Mammary epithelial cell (primary cell): ENCODE measurements at places on chromosomes 1 and 21.

- peak; percentile 40 for DNase-seq
Observed at GRCh38 chr1:20302108-20302471, 11.4 kb downstream of the VWA5B1 start.

DNA sequence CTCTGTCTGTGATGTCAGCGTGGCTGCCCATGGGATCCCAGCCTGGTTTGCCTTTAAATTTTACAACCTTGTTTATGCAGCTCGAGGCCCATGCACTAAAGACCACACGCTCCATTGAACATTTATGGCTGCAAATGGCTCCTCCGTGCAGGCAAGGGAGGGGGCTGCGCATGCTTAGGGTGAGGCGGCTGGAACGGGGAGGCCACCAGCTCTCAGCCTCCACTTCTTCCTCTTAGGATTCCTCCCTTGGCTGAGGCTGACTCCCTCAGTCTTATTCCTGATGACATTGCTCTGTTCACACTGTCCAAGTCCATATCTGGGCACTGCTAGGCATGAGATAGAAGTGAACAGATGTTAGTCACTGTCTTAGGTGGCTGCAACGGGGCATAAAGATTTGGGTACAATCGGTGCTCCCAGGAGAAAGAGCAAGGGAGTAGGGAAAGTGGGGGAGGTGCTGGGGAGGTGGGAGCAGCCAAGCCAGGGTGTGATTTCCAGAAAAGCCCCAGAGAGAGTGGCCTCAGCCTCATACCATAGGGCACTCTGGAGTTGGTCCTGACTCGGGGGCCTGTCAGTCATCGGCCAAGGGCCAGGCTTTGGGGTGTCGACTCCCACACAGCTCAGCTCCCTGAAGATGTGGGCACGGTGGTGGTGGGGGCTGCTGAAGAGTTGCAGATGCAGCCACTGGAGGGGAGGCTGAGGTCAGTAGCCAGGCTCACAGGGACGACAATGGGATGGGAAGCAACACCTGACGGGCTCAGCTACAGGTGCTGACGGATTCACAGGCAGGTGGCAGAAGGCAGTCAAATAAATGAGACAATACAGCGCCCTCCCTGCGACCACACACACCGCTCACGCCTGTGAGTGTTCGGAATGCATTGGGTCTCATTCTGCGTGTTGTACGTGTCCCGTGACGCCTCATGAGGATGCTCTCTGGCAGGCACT, 37.3 kb upstream of the ACTL8 start:
- no peak for DNase-seq

DNA sequence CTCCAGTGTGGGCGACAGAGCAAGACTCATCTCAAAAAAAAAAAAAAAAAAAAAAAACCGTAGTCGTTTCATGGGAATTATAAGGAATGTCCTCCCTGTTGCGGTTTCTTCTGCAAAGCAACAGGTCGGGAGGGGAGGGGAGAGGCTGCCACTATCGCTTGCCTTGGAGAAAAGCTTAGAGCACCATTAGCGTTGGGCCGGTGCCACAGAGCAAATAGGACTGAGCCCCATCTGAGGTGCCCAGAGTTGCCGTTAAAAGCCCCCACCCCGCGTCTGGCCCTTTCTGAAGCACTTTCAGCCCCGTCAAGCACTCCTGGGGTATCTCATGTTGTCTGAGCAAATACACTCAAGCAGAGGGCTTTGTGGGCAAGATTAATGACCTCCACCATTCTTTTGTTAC, 2.2 kb downstream of the RIPPLY3 start:
- no peak for DNase-seq

DNA sequence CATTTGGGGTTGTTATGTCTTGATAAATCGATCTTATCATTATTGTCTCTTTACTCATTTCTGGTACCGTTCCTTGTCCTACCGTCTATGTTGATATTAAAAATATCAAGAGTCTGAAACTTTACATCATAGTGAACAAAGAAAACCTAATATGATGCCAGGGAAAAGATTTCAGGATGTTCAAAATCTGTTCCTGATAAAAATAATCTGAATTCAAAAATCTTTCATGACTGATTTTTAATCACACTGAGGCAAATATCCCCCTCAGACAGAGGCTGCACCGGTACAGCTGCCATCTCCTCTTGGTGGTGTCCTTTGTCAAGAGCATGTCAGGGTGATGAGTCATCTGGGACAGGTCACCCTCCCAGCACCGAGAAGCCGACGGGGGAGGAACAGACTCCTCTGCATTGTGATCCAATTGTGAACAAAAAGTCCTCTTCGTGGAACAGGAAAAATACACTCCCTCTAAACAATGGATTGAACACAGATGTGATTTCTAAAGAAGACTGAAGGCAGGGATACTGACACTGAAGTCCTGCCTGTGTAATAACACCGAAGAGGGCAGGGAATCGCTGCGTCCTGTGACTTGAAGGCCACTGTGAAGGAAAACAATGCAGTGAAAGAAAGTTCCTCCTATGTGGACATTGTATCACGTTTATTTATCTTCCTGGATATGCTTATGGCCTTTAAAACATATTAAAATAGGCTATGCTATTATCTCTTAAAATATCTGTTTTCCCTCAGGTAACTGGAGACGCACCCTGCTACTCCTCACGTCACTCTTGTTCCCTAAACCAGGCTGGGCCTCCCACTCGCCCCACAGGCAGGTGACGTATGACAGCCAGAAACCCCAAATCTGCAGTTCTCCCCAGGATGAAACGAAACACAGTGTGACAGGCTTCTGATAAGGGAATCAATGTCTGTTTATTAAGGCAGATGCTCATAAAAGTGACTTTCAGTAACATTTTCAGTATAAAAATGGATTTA, 4.3 kb upstream of the SPATC1L start:
- DNase-seq: peak; percentile 50

DNA sequence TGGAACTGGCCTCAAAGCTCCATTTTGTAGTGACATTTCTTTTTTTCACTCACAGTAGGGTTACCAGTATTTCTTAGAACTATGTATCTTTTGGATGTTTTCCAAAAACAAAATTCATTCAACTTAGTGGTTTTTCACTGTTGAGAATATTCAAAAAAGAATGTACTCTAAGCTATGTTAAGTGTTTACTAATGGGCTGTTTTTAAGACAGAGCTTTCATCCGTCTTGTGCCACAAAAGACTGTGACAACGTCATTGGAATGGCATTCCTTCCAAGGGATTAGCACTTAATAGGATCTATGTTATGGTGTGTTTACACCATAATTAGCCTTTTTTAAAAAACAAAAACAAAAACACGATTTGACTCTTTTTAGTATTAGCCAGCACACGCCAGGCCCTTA, 66.8 kb downstream of the TTC3 start:
- DNase-seq: no peak

DNA sequence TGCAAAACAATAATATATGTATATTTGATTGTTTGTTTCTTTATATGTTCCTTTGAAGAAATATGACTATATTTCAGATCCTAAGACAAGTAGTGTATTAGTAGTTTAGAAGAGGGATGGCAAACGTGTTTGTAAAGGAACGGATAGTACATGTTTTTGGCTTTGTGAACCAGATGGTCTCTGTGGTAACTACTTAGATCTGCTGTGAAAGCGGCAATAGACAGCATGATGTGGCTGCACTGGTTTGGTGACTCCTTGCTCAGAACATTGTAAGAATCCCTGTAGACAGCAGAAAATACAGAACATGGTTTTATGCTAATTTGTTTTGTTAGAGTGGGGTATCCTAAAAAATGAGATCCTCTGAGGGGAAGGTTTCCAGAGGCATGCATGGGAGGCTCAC, 3.1 kb downstream of the ACADM start:
- no peak for DNase-seq

DNA sequence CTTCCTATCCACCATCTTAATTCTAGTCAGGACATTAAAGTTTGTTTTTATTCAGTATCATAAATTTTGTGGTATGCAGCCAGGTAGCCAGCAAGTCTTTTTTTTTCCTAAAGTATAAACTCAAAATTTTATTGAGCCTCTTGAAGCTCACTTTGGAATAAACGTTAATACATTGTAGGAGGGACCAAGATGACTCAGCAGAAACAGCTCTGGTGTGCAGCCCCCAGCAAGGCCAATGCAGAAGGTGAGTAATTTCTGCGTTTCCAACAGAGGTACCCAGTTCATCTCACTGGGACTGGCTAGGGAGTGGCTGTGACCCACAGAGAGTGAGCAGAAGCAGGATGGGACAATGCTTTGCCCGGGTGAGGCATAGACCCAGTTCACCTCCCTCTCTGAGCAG, 9.7 kb upstream of the OR2M3 start:
- DNase-seq: no peak

GRCh38 chr1:209265301-209265700, 318.2 kb upstream of the CAMK1G start:
- DNase-seq: no peak

DNA sequence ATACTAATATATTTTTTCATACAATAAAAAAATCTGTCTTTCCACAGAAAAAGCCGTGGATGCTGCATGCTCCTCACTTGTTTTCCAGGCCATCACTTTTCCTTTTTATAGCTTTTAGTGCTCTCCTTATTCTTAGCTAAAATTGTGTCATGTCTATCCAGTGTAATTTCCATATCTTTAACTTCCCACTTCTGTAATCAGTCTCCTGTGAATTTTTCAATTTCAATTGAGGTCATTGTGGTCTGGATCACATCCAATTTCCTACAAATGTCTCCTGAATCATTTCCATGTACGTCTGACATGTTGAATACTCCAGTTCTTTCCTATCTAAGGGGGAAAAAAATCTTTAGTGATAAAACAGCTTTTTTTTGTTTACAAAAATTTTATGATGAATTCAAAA, 838.2 kb upstream of the B3GALT2 start:
- peak; percentile 26 for DNase-seq

GRCh38 chr21:28230559-28230958, 762.1 kb downstream of the LTN1 start:
- DNase-seq: no peak

GRCh38 chr1:11284784-11285183, 11.8 kb downstream of the UBIAD1 start:
- DNase-seq: no peak

DNA sequence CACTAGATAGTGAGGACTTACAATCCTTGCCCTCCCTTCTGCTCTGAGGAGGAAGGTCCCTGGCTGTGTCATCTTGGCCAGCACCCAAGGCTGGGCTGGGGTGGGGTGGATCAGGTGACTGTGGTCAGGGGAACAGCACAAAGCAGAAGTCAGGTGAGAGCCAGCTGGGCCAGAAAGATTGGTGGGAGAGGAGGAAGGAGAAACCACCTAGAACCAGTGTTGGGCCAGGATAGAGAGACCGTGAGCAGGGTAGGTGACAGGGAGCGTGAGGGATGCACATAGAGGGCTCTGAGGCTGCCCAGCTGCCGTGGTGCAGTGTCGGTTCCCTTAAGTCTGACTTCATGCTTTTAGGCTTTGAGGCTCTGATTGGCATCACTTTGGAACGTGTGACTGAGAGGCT, 22.7 kb downstream of the NCF2 start:
- DNase-seq: peak; percentile 80

DNA sequence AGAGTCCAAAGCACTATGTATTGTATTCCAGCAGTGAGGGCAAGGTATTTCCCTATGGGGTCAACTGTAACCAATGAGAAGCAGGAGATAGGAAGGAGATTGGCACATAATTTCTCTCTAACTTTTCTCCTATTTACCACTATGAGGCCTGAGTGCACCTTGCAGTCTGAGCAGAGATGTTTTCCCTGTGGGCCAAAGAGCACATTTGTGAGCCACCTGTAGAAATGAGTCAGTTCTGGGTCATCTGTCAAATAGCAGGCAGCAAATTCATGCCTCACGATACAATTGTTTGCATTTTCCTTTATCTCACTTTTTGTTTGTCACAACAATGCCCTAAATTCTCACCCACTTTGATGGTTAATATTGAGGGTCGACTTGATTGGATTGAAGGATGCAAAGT, 547.2 kb upstream of the NCAM2 start:
- peak; percentile 0 for DNase-seq

DNA sequence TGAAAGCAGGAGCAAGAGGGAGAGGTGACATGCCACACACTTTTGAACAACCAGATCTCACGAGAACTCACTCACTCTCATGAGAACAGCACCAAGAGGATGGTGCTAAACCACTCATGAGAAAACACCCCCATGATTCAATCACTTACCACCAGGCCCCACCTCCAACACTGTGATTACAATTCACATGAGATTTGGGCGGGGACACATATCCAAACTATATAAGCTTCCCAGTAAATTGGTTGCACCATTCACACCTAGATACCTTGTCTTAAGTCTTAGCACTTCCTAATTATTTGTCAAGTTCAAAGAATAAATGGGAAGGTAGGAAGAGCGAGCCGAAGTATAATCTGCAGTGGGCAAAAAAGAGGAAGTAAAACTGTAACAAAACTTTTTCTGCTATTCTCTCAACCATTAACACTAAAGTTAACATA, 34.3 kb downstream of the AMY1C start:
- DNase-seq: no peak

- DNase-seq: no peak
Observed at GRCh38 chr1:202286622-202287097, 55.1 kb downstream of the UBE2T start.

GRCh38 chr1:6519935-6520671, 28.6 kb upstream of the PLEKHG5 start:
- DNase-seq: peak; percentile 83

DNA sequence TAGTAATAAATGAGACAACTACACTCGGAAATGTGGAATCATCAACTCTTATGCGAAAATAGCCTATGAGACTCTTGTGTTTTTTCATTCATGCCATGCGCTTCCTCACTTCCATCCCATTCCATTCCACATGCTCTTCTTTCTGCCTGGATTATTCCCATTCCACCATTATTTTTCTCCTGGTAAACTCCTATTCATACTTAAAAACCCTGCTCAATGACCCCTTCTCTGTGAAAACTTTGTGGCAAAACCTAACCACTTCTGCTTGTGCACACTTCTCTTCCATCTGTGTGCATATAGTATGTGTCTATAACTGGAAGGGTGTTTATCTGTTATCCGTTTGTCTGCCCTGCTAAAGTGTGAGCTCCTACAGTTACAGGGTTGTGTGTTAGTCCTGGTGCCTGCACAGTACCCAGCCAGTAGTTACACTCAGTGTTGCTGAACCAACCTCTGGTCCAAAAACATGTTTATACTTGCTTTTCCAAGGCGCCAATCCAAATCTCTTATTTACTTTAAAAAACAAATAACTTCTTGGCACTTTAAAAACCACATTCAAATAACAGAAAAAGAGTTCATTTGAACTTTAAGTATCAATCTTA, 10.7 kb downstream of the EPHX1 start:
- DNase-seq: no peak

DNA sequence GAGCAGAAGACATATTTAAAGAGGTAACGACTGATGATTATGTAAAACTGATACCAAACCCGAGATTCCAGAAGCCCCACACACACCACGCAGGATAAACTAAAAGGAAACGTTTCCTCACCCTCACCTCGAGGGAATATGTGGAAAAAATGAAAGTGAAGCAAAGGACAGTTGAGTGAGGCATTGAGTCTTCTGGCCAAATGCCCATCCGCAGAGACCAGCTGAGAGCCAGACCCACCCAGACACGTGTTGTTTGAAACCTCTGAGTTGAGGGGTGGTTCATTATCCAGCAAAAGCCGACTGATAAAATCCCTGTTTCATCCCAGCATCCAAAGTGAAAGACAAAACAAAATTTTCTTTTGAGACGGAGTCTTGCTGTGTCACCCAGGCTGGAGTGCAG, 29.6 kb upstream of the PCBP3 start:
- DNase-seq: no peak

GRCh38 chr1:232705815-232706575, 76.1 kb upstream of the SIPA1L2 start:
- no peak for DNase-seq
